Mesangial cell (primary cell): ENCODE measurements at places on chromosomes 16 and 17. TPM values are rescaled to one million over a fixed set of nuclear protein-coding genes. Genes with fewer than 3 reads are reported as not detected.

The KRT222 gene
- total RNA-seq = 0.16 and 1.3 TPM in 2 replicates

The TMEM114 gene
- not detected in 2 replicates for total RNA-seq

The SECTM1 gene
- total RNA-seq = 1.5 and 8.2 TPM in 2 replicates

The SDK2 gene
- 0.33 and 0.51 TPM in 2 replicates for total RNA-seq

The SPATA32 gene
- total RNA-seq = not detected in 2 replicates

The PIK3R6 gene
- total RNA-seq = under 0.01 TPM in 1 of 2 replicates, not detected in the other

The TOP3A gene
- 21.4 and 26.6 TPM in 2 replicates for total RNA-seq
